ENCODE measurements at places on chromosomes 3 and 15.

GRCh38 chr3:4413467-4413866 lies 53.6 kb downstream of the SUMF1 start:
- DNase-seq: no peak

GRCh38 chr3:38617137-38617536 lies 32.4 kb downstream of the SCN5A start:
- DNase-seq: no peak

GRCh38 chr15:84822653-84823281 lies 5.6 kb downstream of the ALPK3 start:
- peak; percentile 25 for DNase-seq

DNA sequence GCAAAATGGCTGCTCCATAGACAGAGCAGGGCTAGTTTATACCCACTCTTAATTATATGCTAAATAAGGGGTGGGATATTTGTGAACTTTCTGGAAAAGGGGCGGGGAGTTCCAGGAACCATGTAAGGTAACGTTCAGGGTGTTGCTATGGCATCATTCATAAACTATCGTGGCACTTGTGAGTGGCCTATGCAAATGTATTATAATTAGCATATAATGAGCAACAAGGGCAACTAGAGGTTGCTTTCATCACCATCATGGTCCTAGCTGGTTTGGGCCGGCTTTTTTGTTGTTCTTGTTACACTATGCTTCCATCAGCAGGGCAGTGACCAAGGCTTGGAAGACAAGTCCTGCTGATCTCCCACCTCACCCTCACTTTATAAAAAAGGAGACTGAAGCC lies 43.2 kb upstream of the FGD5 start:
- no peak for DNase-seq

GRCh38 chr3:129855832-129856419 lies 37.6 kb downstream of the TMCC1 start:
- no peak for DNase-seq

DNA sequence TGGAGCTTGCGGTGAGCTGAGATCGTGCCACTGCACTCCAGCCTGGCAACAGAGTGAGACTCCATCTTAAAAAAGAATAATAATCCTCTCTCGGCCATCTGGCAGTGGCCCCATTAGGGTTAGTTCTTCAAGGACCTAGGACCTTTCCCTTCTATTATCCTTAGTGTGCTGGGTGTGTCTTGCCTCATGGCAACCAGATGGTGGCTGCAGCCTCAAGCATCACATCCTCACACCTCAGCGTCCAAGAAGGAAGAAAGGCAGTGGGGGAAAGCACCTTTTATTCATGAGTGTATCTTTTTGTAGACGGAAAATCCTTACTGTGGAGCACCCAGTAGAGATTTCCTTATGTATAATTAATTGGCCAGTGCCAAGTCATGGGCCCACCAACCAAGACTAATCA lies 42.7 kb upstream of the TFRC start:
- no peak for DNase-seq

- no peak for DNase-seq
These were observed 14.1 kb downstream of the SOX2 start for GRCh38 chr3:181725830-181726229.

DNA sequence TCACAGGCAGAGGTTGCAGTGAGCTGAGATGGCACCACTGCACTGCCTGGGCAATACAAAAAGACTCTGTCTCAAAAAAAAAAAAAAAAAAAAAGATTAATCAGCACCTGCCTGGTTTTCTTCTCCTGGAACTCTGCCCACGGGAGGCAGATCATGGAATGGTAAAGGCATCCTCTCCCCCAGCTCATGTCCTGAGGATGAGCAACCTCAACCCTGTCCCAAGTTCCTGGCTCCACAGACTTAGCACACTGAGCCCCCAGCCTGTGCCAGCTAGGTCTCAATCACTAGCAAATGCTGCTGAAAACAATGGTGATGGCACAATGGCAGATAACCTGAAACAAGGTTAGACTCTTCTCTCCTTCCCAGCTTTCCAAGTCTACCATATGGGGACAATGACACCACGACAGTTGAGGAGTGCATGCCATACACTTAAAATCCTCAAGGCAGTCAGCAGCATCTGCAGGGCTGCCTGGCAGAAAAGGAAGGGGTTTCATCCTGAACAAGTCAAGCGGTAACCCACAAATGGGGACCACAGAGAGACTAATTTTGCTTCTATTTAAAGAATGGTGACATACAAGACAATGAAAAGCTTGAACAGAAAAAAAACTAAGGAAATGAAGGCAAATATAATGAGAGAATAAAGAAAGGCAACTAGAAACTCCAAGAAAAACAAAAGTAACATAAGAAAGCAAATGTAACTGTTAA lies 4.8 kb downstream of the CLN6 start:
- peak; percentile 50 for DNase-seq

DNA sequence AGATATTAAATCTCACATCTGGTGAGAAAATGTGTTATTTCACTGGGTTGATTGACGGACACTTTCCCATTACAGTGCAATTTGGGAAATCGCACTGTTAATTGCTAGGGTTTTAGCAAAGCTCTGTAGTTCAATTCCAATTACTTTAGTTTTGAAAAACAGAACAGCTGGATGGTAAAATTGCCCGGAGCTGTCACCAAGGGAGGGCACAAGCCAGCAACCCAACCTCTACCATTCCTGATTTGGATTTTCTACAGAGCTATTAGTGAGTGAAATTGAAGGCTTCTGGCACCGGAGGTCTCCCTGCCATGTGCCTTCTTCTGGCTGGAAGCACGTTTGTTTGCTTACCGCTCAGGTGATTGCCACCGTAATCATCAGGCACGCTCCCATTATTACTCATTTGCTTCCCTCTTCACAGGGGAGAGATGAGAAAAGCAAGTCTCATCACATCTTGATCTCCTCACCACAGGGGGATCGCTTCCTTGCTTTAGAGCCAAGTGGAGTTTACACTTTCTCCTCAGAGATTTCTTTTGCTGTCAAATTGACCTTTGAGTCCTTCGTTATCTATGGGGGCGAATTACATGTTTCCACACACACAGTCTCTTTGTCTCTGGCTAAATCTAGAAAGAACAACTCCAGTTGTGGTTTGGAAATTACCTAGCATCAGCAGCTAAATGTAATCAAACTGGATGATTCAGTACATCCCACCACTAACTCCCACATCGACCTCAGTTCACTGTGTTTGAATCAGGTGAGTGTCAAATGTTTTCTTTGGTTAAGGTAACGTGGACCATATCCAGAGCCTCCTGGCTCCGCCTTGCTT lies 421.7 kb upstream of the GOLIM4 start:
- DNase-seq: no peak

GRCh38 chr15:39461536-39462130 lies 119.2 kb upstream of the THBS1 start:
- no peak for DNase-seq

DNA sequence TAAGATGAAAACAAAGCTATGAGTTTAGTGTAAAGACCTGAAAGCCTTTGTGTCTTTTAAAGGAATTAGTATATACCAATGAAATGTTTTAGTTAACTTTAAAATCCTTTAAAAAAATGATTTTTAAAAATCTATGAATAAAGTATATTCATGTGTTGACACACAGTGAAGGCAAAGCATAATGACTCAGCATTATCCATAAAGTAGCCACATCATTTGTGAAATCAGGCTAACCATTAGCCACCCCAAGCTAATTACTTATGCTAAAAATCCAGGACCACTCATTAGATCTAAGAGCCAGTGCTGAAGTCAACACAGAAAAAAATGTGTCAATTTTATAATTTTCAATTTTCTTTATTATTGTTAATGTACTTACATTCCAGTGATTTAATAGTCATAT lies 310.2 kb downstream of the TBC1D5 start:
- no peak for DNase-seq

DNA sequence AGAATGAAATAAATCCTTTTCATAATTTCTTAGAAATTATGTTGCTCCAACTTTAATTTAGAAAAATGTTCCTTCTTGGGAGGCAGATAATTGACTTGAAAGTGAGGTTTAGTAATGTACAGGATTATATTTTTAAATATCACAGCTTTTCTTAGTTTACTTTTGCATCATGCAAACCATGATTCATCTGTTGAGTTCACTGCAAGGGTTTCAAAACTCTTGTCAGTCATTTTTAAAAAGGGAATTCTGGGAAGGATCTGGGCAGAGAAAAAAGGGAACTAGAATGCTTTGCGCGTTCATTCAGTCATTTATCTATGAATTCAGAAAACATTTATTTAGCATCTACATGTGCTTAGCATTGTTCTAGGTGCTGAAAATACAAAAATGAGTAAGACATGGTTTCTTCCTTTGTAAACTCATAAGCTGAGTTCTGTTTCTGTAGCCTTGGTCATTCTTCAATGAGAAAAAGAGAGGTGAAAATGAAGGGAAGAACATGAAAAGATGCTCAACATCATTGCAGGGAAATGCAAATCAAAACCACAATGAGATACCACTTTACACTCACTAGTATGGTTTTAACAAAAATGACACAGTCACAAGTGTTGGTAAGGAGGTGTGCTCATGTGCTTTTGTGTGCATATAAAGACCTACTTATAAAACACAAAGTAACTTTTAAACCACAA lies 209.1 kb downstream of the NR1D2 start:
- DNase-seq: no peak

DNA sequence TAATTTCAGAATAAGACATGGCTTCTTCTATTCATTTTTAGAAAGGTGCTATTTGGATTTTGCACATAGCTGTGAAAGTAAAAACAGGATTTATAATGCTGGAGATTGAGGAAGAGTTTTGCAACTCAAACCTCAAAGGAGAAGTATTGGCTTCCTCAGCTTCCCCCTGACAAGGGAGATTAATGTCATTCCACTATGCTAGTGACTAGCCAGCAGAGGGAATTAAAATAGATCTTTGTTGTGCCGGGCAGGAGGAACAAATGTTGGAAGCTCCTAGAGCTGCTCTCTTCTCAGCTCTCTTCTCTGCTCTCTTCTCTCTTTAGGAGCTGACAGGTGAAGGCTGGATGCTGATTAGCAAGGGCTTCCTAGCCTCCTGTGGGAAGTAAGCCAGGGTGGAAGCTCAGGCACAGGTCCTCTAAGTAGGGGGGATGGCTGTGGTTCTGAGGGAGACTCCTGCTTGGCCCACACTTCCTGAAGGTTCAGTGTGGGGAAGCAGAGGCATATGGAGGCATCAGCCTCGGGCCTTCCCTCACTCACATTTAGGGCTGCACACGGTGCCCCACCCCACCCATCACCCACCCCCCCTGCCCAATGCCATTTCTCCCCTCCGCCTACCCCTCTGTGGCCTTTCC lies 29.6 kb downstream of the CX3CR1 start:
- DNase-seq: no peak

- peak; percentile 91 for DNase-seq
These were observed 9.7 kb downstream of the STOML1 start for GRCh38 chr15:73982222-73982962.
